ENCODE measurements at places on chromosomes 1 and 21. TPM values are rescaled to one million over a fixed set of nuclear protein-coding genes. Genes with fewer than 3 reads are reported as not detected.

Gene DPH2
- 31.9 TPM for total RNA-seq

Gene OR10Z1
- not detected for total RNA-seq

Gene AGL
- 5.8 TPM for total RNA-seq

Gene ACTN2
- total RNA-seq = 0.79 TPM

Gene PTPRF
- 202 TPM for total RNA-seq

Gene DYRK3
- total RNA-seq = 58.2 TPM

Gene KIF2C
- total RNA-seq = 0.79 TPM

Gene RIPPLY3
- not detected for total RNA-seq

Gene CHI3L2
- total RNA-seq = not detected

GRCh38 chr1:1034439-1034781 lies 14.5 kb downstream of the AGRN start:
- no peak for DNase-seq

DNA sequence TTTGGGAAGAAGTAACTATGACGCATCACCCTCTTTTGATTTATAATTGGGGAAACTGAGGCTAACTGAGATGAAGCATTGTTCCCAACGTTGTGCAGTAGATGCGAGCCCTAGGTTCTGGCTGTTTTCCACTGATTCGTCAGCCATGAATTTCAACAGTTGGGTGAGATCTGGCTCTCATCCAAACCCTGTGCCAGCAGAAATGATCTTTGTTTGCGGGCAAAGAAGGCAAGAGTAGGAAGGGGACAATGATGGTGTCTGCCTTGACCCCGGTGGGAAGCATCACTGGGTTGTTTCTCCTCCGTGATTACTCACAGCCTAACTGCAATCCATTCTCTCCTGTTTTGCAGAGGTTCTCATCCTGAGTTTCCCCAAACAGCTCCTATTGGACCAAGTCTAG lies 142.3 kb downstream of the MIS18A start:
- no peak for DNase-seq

- DNase-seq = peak; percentile 46
Measured at GRCh38 chr1:37513795-37514349, 694 bp downstream of the MEAF6 start.

GRCh38 chr1:157045250-157046218 lies at the start of gene ARHGEF11:
Gene ARHGEF11, minus strand, starts transcription at chr1:157045742. Its CDS starts 1,412 bp downstream, at chr1:157044330.
- peak; percentile 66 for DNase-seq

- DNase-seq = peak; percentile 43
Measured at GRCh38 chr1:39196244-39197215, 8.0 kb upstream of the MACF1 start.

DNA sequence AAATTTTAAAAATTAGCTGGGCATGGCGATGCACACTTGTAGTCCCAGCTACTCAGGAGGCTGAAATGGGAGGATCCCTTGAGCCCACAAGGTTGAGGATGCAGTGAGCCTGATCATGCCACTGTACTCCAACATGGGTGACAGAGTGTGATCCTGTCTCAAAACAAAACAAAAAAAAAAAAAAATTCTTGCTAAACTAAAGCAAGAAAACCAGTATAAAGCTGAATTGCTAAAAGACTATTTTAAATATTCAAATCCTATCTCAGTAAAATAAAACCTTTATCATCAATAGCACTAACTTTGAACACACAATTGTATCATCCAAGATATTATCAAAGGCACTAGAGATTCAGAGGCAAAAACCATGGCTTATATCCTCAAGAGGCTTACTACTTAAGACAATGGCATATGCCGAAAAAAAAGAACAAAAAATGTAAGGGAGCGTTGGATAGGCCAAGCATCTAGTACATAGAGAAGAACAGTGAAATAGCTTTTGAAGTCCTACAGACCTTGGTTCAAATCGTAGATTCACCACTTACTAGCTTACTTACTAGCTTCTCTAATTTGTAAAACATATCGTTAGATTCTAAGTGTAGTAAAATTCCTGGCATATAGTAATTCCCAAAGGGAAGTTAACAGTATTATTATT lies 3.6 kb downstream of the EPS15 start:
- no peak for DNase-seq

DNA sequence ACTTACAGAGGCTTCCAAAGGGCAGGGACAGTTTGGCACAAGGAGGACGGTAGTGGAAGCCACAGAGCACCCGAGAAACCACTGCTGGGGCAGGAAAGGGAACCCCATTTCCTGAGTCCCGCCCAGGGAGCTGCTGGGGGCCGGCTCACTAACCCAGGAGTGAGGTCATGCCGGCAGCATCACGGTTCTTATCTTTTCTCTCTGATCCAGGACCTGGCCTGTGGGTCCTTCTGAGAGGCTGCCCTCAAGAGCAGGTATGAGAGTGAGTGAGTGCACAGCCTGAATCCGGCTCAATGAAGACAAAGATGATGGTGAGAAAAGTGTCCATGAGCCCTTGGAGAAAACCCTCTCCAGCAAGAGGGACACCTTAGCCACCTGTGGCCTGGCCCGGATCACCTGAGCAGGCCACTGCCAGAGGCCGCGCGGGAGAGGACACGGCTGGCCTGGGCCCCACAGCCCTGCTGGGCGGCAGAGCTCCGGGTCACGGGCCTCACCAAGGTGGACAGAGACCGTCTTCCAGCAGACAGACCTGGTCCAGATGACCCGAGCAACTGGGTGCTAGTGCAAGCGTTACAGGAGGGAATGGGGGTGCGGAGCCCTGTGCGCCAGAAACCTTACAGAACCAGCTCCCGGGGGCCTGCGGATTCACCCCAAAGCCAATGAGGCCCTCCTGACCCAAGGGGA lies 94.9 kb downstream of the RIPK4 start:
- no peak for DNase-seq

GRCh38 chr1:20342294-20343148 lies 51.8 kb downstream of the VWA5B1 start:
- DNase-seq = no peak

DNA sequence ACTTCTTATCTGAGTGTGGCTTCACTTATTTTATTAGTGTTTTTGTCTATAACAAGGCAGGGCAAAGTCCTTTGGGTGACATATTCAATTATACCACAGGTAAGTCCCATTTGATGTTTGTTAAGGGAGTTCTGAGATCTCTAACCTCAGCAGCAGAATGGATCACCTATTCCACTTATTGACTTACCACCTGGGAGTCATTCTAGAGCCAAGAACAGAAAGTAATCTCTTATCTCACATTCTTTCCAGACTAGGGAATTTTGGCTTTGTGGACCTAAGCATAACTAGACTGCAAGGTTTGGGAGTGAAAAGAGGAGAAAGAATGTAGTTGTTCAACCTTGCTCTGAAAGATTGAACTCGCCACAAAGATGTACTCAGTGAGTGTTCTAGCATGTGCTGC lies 13.2 kb downstream of the FNDC7 start:
- DNase-seq = no peak

DNA sequence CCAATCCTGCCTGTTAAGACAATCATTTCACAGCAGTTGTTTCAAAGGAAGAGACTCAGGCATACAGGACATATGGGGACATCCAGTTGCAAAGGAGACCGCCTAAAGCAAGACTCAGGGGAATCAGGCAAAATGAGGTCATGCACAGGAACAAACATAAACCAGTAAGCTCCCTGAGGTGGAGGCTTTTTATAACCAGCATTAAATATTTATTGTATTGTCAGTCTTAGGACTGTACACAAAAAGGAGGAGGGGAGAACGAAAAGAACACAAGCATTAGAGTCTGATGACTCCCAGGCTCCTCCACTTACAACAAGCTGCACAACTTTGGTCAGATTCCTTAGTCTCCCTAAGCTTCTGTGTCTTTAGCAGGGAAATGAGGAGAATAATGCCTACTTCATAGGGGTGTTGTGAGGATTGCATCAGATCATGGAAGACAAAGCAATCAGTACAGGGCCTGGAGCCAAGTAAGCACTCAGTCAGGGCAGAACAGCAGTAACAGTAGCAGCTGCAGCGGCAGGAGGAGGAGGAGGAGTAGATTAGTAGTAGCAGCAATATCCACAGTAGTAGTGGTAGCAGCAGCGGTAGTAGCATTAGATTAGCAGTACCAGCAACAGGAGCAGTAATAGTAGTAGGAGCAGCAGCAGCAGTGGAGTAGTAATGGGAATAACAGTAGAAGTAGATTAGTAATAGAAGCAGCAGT lies 54.2 kb upstream of the SPATA6 start:
- DNase-seq = peak; percentile 37

DNA sequence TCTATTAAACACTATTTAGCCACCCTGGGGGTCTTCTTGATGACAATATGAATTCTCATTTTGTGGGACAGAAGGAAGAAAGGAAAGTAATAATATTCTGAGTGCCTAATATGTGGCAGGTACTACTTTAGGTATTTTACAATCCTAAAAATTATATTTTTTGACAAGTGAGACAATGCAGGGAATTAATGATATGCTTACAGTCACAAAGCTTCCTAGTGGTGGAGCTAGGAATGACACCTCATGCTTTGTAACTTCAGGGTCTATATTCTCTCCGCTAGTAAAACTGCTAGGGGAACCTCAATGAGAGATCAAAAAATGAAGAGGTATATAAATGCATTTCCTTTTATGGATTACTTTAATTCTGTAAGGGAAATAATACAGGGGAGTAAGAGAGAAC lies 44.3 kb downstream of the TPR start:
- peak; percentile 10 for DNase-seq

DNA sequence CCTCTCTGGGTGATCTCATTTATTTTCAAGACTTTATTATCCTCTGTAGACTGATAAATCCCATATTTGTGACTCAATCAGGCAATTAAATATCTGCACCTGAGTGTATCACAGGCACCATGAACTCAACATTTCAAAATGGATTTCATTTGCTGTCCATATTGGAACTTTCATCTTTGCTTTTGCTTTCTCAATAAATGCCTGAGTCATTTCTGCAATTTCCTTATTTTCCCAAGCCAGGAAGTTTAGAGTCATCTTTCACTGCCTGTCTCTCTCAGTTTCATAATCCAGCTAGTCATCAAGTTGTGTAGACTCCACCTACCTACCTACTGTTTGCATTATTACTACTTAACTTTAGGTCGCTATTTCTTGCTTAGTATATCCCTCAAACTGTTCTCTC lies 540.9 kb downstream of the LMO4 start:
- DNase-seq = peak; percentile 98

GRCh38 chr1:175193527-175193910 lies 943 bp upstream of the KIAA0040 start:
- peak; percentile 58 for DNase-seq

DNA sequence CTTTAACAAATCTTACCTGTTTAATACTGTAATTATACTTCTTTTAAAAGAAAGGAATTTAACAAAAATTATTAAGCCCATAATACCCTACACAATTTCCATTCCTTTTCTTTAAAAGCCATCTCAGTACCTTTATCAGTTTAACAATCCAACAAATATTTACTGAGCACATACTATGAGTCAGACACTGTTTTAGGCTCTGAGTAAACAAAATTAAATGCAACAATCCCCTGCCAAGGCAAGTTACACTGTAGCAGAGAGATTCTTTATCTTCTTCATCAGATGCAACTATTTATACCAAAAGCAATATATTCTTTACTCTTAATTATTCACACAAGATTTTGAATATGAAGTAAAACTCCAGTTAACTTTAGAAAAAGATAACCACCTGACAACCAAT lies 12.0 kb downstream of the DENND1B start:
- peak; percentile 43 for DNase-seq

GRCh38 chr1:50822035-50822776 lies 137.9 kb downstream of the FAF1 start:
- DNase-seq = peak; percentile 8

DNA sequence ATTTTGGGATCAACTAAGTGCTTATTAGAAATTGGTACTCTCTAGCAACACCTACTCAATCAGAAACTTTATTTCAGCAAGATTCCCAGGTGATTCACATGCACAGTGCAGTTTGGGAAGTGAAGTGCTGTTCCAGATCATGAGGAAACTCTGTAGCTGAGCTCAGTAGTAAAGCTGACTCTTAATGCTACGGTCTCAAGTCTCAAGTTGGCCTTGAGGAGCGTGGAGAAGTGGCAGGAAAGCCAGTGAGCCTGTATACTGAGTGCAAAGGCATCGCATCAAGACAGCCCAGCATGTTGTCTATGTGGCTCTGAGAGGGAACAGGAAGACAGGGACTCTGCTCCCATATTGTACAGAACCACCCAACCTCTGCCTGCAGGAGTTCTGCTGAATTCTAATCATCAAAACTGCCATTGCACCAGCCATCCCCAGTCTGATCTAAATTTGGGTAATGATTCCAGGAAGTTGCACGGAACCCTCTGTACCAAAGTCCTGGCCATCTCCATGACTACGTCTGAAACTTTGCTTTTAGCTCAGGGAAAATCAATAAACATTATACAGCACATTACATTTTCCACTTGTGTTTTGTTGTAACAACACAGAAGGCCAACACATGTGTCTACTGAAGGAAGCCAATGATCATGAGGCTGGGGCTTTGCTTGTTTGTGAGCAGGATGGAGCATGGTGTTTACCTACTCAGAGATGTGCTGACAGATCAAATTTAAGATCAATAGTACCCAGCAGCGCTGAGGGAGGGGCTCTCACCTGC lies 105.1 kb upstream of the TLR5 start:
- DNase-seq = no peak

GRCh38 chr1:231927431-231927830 lies 300.8 kb downstream of the DISC1 start:
- no peak for DNase-seq

DNA sequence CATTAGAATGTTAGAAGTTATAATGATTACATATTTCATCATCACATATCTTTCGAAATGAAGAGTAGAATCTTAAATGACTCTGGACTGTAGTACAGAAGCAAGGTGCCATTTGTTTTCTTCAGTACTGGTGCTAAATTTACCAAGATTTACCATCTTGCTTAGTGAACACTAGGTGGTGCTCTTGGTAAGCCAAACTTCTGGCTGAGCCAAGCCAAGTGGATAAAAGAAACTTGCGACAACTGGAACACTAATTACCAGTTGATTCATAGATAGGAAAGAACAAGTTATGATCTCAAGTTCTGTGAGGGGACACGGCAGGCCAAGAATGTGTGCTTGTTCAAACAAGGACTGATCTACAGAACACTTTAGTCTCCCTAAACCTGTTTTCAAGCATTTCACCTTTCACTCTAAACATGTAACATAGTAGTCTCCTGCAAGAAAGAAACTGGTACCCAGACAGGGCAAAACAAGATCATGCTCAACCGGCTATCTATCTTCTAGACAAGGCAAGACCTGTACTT lies 19.8 kb downstream of the SPRTN start:
- peak; percentile 83 for DNase-seq

GRCh38 chr1:9877962-9878361 lies 32.1 kb downstream of the CTNNBIP1 start:
- DNase-seq = peak; percentile 86
